ENCODE measurements at places on chromosomes 7 and 10.

- no peak for DNase-seq
These were observed 117.6 kb upstream of the NFE2L3 start for GRCh38 chr7:26034391-26034790.

DNA sequence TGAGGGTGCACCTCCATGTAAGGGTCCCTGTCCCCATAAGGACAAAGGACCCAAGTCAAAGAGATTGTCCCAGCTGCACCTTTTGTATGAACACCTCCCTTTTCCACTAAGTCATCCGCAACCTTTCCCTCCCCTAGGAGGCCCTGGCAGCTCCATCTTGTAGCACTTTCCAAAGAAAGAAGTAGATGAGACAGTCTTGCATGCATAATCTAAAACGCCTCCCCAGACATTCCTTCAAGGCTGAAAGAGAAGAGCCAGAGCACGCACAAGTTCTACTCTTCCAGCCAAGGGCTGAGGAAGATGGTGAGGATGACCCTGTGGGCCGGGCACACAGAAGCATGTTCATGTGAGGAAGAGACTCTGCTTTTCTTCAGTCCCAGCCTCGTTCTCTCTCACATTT lies 194.4 kb downstream of the TNS3 start:
- DNase-seq = no peak

DNA sequence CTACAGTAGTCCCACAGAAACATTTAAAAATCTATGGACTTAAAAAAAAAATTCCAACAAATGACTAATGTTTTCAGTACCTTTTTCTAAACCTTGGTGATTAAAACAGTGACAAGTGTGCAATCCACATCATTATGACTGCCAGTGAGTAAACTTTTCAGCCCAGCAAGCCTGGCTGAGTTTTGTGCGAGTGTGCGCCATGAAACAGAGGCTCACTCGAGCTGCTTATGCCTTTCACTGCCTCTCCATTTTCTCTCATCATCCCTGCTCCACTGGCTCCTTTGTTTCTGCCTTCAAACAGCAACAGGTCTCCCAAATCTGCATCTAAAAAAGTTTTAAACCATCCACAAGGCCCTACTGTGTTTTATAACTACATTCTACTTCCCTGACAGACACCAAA lies 105.8 kb downstream of the USP6NL start:
- no peak for DNase-seq

- no peak for DNase-seq
These were observed 11.2 kb upstream of the PRDX3 start for GRCh38 chr10:119189811-119190282.

- DNase-seq = peak; percentile 15
These were observed 50.0 kb upstream of the BET1 start for GRCh38 chr7:94054130-94054529.

GRCh38 chr7:37440738-37441385 lies 7.8 kb downstream of the ELMO1 start:
- no peak for DNase-seq

DNA sequence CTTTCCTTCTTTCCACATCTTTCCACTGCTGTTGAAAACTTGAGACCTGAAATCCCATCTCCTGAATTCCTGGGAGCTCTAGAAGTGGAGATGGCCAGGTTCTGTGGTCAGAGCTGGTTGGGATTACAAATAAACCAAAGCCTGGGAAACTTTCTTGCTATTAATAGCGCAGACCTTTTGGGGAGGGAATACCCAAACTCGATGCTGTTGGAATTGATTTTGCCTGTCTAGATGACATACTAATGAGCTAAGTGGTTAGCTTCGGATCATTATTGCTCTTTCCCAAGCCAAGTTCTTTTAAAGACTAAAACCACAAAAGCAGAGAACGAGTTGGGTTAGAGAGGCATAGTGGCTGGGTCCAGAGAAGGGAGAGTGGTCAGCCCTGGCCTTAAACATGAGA lies 76.6 kb downstream of the TCF7L2 start:
- DNase-seq = no peak

DNA sequence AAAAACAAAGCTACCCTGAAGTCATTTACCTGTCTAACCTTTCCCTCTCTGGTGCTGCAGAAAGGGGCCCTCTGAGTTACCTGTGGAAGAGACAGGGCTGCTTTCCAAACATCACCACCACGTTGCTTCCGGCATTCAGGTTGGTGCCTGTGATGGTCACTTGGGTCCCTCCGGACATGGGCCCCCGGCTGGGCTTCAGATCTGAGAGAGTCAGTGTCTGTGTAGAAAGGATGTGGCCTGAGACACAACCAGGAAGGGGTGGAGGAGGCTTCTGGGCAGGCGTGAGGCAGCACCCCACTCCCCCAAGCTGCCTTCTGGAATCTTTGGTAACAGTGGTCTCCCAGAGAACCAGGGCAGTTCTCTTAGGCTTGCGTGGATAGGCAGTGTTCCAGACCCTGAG lies 388.9 kb downstream of the PLXNA4 start:
- no peak for DNase-seq

DNA sequence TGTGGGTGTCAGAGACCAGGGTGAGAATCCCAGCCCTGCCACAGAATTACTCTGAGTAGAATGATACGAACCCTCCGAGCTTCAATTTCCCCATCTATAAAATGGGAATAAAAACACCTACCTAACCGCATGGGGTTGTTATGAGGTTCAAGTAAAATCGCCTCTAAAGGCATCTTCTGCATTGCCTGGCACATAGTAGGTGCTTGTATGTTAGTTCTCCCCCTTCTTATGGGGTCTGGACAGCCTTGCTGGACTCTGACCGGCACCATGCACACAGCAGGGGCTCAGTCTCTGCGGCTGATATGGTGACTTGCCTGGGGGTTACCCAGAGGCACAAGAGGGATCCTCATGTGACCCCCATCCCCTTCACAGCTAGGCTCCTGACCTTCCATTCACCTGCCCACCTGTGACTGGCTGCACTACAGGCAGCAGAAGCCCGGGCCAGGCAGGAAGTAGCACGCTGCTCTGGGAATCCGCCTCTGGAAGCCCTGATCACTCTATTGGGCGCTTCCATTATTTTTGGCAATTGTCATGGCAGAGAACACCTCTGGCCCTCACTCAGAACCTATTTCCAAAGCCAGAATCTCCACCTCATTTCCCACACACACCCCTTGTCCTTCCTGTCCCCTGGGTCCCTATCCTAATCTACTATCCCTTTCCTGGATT lies 6.0 kb downstream of the SH3PXD2A start:
- DNase-seq = no peak

DNA sequence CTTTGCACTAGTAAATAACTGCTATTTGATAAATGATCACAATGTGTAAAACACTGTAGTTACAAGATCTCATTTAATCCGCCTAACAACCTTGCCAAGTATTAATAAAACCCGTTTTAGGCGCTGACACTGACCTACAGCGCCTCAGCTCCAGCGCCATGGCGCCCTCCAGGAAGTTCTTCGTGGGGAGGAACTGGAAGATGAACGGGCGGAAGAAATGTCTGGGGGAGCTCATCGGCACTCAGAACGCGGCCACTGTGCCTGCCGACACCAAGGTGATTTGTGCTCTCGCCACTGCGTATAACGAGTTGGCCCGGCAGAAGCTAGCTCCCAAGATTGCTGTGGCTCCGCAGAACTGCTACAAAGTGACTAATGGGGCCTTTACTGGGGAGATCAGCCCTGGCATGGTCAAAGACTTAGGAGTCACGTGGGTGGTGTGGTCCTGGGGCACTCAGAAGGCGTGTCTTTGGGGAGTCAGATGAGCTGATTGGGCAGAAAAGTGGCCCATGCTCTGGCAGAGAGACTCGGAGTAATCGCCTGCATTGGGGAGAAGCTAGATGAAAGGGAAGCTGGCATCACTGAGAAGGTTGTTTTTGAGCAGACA lies 1.1 kb upstream of the TNPO3 start:
- no peak for DNase-seq

DNA sequence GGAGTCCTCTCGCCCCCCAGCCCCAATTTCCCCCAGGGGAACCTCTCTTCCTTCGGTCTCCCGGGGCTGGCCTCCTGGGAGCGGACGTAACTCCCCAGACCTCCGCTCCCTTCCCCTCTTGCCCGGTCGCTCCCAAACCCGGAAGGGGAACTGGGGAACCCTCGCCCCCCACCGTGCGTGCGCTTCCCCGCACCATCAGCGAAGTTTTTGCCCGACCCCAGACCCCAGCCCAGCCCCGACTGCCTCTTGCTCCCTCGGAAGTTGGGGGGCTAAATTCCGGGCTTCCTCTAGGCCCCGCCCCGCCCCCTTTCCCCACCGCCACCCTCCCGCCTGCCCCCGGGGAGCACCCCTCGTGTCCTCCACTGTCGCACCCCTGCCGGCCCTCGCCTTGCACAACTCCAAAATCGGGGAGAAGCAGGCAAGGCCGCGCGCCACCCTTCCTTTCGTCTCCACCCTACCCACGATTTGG lies 436 bp downstream of the GNB2 start:
- no peak for DNase-seq

DNA sequence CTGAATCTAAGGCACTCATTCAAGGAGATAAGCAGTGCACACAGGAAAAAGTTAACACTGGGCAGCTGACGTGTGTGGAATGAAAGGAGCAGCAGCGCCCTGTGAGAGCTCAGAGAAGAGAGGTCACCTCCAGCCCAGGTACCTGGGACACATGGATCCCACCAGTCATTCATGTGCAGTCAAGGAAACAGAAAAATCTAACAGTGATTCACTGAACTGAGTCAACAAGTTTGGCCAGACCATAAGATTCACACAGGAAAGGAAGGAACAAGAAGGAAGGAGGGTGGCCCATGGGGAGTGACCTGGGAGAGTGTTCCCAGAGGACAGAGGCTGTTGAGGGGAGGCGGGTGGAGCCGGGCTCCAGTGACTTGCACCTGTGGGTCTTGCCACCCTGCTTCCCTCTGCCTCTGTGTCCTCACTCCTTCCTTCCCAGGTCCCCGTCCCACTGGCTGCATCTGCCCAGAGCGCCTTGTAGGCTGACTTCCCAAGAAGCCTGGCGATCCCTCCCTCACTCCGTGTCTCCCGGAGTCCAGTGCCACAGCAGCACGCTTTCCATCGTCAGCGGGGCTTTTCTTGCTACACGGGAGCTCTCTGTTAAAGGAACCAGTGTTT lies 27.7 kb downstream of the RNF32 start:
- DNase-seq = no peak

DNA sequence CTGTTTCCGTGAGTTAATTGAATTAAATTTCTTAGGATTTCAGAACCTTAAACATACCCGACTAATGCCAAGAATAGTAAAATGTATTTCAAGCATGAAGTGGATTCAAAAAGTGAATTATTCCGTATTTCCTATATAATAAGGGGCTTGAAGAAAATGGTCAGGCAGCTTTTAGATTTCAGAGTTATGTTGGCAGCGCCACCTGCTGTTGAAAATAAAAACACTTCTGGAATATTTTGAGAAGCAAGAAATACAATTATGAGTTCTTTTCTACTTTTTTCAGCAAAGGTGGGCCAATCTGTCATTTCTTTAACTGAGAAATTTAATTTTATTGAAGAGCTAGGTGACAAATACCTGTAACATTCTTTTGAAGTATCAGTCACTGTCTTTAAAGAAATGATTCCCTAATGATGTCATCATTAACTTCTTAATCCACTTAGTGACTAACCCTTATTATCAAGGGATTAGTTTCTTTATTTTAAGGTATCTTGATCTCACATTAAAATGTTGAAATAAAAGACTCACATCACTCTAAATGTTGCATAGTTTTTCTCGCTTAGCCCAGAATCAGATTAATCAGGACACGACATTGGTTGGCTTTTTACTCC lies 36.6 kb upstream of the AGR3 start:
- DNase-seq = peak; percentile 55

DNA sequence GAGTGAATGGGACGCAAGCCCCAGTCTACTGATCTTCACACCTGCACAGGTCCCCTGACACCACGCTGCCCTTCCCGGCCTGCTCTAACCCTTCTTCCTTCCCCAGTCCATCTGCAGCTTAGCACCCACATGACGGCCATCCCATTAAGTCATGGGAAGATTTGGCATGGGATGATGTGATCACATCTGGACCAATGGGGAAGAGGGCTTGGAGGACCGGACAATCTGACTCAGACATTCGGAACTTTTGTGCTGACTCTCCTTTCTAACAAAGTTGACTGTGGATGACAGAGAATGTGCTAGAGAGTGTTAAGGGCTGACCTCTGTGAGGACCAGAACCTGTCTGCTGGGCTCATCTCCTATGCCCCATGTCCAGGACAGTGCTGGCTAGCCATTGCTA lies 15.6 kb downstream of the CXCL12 start:
- no peak for DNase-seq

- no peak for DNase-seq
These were observed 51.6 kb downstream of the CYCS start for GRCh38 chr7:25073451-25073850.

GRCh38 chr10:118768041-118768919 lies 13.5 kb upstream of the CACUL1 start:
- DNase-seq = no peak

GRCh38 chr7:123750389-123751230 lies 1.8 kb upstream of the WASL start:
- DNase-seq = no peak

DNA sequence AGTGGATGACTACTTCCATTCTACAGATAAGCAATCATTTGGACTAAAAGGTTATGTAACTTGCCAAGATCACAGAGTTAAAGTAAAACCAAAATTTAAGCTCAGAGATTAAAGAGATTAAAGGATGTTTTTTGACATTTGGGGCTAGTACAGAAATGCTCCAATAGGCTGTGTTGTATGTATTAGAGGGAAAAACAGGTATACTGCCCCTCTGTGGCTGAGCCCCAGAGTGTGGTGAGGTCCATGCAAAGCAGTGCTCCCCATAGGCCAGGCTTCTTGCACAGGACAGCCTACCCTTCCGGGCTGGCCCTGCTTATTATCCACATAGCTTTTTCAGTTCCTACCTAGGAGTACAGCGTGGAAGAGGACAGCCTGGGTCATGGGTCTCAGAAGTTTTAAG lies 322.8 kb downstream of the POM121L12 start:
- no peak for DNase-seq

GRCh38 chr7:143131781-143132180 lies at the start of gene PIP:
TSS of gene PIP (plus strand) at chr7:143132077. CDS start at chr7:143132117, 40 bp downstream.
- no peak for DNase-seq

DNA sequence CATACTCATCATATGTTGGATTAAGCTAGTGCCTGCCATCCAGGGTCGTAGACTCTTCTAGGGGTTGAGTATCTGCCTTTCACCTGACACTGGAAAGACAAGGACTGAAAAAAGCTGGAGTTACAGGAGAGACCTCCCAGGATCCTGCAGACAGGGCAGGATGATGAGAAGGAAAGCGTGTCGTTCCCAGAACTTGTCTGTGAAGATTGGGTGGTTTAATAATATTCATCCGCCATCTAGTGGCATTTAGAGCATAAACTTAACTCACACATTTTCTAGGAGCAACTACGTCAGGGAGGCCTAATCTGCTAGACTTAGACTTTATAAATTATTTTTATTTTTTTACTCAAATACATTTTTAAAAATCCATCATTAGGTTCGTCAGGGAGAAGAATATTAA lies 59.6 kb downstream of the ADRB1 start:
- peak; percentile 61 for DNase-seq

DNA sequence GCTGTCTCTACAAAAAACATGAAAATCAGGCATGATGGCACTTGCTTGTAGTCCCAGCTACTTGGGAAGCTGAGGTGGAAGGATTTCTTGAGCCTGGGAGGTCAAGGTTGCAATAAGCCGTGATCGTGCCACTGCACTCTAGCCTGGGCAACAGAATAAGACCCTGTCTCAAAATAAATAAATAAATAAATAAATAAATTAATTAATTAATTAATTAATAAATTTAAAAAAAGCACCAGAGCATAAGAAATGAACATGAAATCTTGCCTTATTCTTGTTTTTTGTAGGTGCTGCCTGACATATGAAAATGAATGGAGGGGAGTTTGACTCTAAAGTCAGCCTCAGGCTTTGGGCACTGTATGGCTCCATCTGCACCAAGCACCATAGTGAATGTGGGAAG lies 69.9 kb downstream of the GATA3 start:
- no peak for DNase-seq

- no peak for DNase-seq
These were observed 34.2 kb downstream of the C10orf71 start for GRCh38 chr10:49333192-49333591.
